ENCODE measurements at places on chromosomes 7 and 10. TPM values are rescaled to one million over a fixed set of nuclear protein-coding genes. Genes with fewer than 3 reads are reported as not detected.

OR2A42 gene
- not detected for total RNA-seq

DNA sequence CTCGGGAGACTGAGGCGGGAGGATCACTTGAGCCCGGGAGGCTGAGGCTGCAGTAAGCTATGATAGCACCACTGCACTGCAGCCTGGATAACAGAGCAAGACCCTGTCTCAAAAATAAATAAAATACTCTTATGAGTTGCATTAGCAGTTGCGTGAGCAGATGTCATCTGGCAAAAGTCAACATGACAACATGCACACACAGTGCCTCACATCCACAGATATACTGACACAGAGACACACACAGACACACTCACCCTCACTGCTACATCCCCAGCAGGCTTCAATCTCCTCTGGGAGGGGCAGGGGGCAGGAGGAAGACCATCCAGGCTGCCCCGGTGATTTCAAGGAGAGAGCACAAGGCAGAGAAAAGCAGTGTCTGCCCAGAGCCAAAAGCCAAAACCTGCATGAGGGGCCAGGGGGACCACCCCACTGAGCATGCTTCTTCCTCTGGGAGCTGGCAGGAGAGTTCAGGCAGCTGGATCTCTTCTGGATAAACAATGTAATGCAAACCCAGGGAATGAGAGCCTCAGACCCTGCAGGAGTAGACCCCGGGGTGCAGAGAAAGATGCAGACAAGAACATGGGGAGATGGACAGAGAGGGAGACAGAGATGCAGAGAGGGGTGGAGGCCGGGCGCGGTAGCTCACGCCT is 9.6 kb upstream of the ELN start:
- no peaks in the 10 kb centered on the region for H3K27me3 ChIP-seq
- H3K4me3 ChIP-seq = no peak overlapping the region
- H3K27ac ChIP-seq = no peak overlapping the region
- H3K4me1 ChIP-seq = peaks cover 18% of the 10 kb centered on the region
- no peaks in the 10 kb centered on the region for H3K36me3 ChIP-seq

PARD3 gene
- 46.3 TPM for total RNA-seq

- no peak for DNase-seq
- no peaks in the 10 kb centered on the region for H3K4me1 ChIP-seq
- no peaks in the 10 kb centered on the region for H3K27me3 ChIP-seq
- no peaks in the 10 kb centered on the region for H3K36me3 ChIP-seq
These were observed 809.6 kb upstream of the LRRN3 start for GRCh38 chr7:110281362-110281761.

GRCh38 chr7:665736-666453 is 60.6 kb upstream of the DNAAF5 start:
- no peak overlapping the region for H3K27ac ChIP-seq
- no peak for DNase-seq
- no peaks in the 10 kb centered on the region for H3K4me1 ChIP-seq

- no peak overlapping the region for H3K4me3 ChIP-seq
- no peak overlapping the region for H3K27ac ChIP-seq
- H3K27me3 ChIP-seq = no peaks in the 10 kb centered on the region
- H3K4me1 ChIP-seq = peaks cover 9% of the 10 kb centered on the region
These were observed 226.2 kb upstream of the DGKB start for GRCh38 chr7:15128716-15129115.

DNA sequence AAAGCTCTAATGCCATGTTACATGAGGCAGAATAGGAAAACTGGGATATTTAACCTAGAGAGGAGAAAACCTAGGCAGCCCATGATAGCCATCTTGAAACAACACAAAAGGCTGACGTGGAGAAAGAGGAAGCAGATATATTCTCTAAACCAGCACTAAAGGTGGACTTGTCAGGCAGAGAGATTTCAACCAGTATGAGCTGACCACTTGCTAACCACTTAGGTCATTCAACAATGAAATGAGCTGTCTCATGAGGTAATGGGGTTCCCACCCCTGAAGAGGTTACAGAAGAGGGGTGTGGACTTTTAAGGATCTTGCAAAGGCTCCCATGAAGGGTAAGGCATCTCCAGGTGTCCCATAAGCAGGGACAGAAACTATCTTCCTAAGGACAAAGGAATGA is 26.8 kb upstream of the EGR2 start:
- no peaks in the 10 kb centered on the region for H3K27me3 ChIP-seq
- no peak for DNase-seq
- H3K4me1 ChIP-seq = no peaks in the 10 kb centered on the region
- no peak overlapping the region for H3K27ac ChIP-seq
- H3K36me3 ChIP-seq = no peaks in the 10 kb centered on the region

DNA sequence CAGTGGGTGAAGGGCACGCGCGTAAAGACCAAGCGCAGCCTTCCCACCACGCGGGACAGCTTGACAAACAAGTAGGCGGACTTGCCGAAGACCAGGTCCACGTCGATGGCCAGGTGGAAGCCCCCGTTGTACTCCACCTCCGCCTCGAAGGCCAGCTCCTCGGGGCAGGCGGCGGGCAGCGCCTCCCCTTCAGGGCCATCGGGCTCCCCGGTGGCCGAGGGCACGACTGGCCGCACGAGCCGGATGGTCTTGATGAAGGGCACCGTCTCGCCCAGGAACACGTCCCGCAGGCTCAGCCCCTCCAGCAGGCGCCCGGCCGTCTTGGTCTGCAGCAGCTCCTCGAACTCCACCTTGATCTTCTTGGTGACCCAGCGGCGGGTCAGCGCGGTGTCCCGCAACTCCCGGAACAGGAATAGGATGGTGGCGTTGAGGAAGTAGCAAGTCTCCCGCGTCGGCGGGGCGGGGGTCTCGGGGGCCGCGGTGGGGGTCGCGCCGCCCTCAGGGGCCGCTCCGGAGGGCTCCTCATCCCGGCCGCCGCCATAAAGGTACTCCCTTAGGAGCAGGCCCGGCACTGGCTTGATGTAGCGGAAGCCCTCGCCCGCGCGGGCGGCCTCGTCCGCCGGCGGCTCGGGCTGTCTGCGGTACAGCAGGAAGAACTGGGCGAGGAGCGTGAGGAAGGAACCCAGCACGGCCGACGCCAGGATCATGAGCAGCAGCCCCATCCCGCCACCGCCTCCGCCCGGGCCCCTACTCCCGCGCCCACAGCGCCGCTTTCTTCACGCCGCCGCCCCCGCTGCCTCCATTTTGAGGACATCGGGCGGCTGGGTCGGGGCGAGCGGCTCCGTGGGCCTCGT is 507 bp downstream of the PDZD8 start:
- H3K36me3 ChIP-seq = no peaks in the 10 kb centered on the region
- H3K27ac ChIP-seq = peak overlapping the region; percentile 73
- peak overlapping the region; percentile 84 for H3K4me3 ChIP-seq

GRCh38 chr7:44051611-44052220 is 7.2 kb downstream of the DBNL start:
- H3K27me3 ChIP-seq = no peaks in the 10 kb centered on the region
- H3K4me3 ChIP-seq = no peak overlapping the region

GRCh38 chr10:55491712-55492111 is 690.7 kb upstream of the PCDH15 start:
- H3K27me3 ChIP-seq = no peaks in the 10 kb centered on the region
- no peak overlapping the region for H3K27ac ChIP-seq
- no peak overlapping the region for H3K4me3 ChIP-seq

DNA sequence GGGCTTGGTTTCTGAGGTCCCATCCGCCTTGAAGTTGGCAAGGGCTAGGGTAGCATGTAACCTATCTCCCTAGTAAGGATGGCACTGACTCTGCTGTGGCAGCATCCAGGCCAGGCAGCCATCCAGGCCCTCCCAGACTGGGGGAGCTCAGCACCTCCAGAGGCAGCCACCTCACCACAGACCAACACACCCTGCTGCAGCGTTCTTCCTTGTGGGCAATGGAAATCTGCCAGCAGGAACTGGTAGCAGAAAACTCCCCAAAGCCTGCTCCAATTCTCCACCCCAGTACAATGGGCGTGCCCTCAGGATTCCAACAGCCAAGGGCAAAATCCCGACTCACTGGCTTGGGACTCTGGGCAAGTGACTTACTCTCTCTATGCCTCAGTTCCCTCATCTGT is 27.5 kb downstream of the DLG5 start:
- no peaks in the 10 kb centered on the region for H3K27me3 ChIP-seq
- H3K36me3 ChIP-seq = no peaks in the 10 kb centered on the region
- peak; percentile 36 for DNase-seq
- peak overlapping the region; percentile 87 for H3K27ac ChIP-seq
- peak overlapping the region; percentile 43 for H3K4me3 ChIP-seq
- peaks cover 35% of the 10 kb centered on the region for H3K4me1 ChIP-seq

PRLHR gene
- total RNA-seq = not detected

DNA sequence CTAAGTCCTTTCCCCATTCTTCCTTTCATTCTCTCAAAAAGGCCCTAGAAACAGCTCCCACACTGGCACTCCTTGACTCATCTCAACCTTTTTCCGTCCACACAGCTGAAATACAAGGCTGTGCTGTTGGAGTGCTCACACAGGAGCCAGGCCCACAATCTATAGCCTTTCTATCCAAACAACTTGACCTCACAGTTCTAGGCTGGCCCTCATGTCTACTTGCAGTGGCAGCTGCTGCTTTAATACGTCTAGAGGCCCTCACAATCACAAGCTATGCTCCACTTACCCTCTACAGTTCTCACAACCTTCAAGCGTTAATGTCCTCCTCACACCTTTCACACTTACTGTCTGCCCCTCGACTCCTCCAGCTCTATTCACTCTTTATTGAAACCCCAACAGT is 12.0 kb upstream of the LRRC61 start:
- H3K27ac ChIP-seq = no peak overlapping the region
- DNase-seq = no peak
- H3K27me3 ChIP-seq = no peaks in the 10 kb centered on the region
- H3K4me3 ChIP-seq = no peak overlapping the region
- peaks cover 9% of the 10 kb centered on the region for H3K4me1 ChIP-seq

DNA sequence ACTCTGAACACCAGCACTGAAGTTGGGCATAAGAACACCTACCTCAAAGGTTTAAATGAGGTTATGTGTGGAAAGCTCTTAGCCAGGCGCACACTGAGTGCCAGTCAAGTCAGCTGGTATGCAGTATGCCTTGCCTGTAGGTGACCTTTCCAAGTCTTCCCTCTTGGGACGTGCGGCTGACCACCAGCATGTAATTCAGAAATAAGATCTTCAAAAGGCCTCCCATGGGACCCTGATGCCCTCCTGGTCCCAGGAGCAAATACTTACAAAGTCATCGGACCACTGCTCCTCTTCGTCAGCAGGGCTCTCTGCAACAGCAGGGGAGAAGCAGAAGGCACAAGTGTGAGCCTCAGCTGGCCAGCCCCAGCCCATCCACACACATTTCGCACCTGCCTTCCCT is 40.8 kb downstream of the BLNK start:
- H3K27ac ChIP-seq = no peak overlapping the region
- H3K36me3 ChIP-seq = no peaks in the 10 kb centered on the region
- H3K4me3 ChIP-seq = no peak overlapping the region

HMX3 gene
- not detected for total RNA-seq

GRCh38 chr10:61760943-61761824 is 98.5 kb downstream of the CABCOCO1 start:
- no peaks in the 10 kb centered on the region for H3K27me3 ChIP-seq
- H3K4me3 ChIP-seq = no peak overlapping the region
- peak overlapping the region; percentile 61 for H3K27ac ChIP-seq
- no peaks in the 10 kb centered on the region for H3K36me3 ChIP-seq
- no peak for DNase-seq

VSTM4 gene
- 0.07 TPM for total RNA-seq

GIMAP5 gene
- total RNA-seq = 0.57 TPM

GHITM gene
- total RNA-seq = 156 TPM

- no peak overlapping the region for H3K4me3 ChIP-seq
- H3K27me3 ChIP-seq = no peaks in the 10 kb centered on the region
- no peak for DNase-seq
- H3K4me1 ChIP-seq = no peaks in the 10 kb centered on the region
- H3K27ac ChIP-seq = no peak overlapping the region
- H3K36me3 ChIP-seq = no peaks in the 10 kb centered on the region
These were observed 7.1 kb downstream of the JAZF1 start for GRCh38 chr7:28173531-28173930.

GRCh38 chr7:18419456-18419855 is 76.1 kb upstream of the HDAC9 start:
- no peaks in the 10 kb centered on the region for H3K36me3 ChIP-seq
- H3K4me3 ChIP-seq = no peak overlapping the region
- no peak for DNase-seq
- no peaks in the 10 kb centered on the region for H3K27me3 ChIP-seq

GRCh38 chr7:102264367-102264891 is 22.2 kb upstream of the SH2B2 start:
- no peak for DNase-seq
- H3K27me3 ChIP-seq = no peaks in the 10 kb centered on the region
- no peaks in the 10 kb centered on the region for H3K36me3 ChIP-seq
- H3K27ac ChIP-seq = no peak overlapping the region

GTF2I gene
- 164 TPM for total RNA-seq

DNA sequence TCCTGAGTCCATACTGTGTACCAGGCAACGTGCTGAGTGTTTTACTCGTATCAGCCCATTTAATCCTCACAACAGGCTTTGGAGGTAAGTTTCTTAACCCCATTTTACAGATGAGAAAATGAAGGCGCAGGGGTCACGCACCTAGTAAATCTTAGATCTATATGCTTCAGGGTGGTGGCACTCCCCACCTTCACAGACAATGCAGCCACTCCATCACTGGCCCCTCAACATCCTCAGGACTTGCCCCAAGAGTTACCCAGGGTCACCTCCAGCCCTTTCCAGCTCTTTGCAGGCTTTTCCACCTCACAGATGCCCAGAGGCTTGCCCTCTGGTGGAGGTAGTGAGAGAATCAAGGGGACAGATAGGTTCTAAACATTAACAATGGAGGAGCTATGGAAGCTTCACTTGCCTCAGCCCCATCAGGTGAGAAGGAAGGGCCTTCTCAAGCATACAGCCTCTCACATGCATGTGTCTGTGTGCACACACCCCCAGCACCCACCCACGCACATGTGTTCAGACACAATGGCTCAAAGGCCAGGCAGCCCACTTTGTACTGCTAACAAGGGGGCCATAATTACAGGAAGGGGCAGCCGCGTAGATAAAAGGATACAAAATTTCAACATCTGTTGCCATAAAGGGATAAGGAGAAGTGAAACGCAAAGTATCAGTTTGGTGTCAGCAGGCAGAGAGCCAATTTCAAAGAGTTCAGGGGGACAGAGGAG is 29.1 kb downstream of the DPCD start:
- no peak overlapping the region for H3K4me3 ChIP-seq
- H3K36me3 ChIP-seq = no peaks in the 10 kb centered on the region
- no peak overlapping the region for H3K27ac ChIP-seq
- DNase-seq = no peak

CALHM1 gene
- total RNA-seq = not detected

GRCh38 chr10:57960406-57960805 is 307.3 kb downstream of the IPMK start:
- no peaks in the 10 kb centered on the region for H3K36me3 ChIP-seq
- no peaks in the 10 kb centered on the region for H3K4me1 ChIP-seq
- DNase-seq = no peak
- no peaks in the 10 kb centered on the region for H3K27me3 ChIP-seq
- no peak overlapping the region for H3K4me3 ChIP-seq

GRCh38 chr7:57384380-57384779 is 65.6 kb upstream of the ZNF716 start:
- DNase-seq = no peak
- H3K4me1 ChIP-seq = no peaks in the 10 kb centered on the region
- H3K36me3 ChIP-seq = no peaks in the 10 kb centered on the region
- H3K27ac ChIP-seq = no peak overlapping the region
- no peaks in the 10 kb centered on the region for H3K27me3 ChIP-seq

GRCh38 chr7:11252011-11252607 is 278.4 kb downstream of the PHF14 start:
- DNase-seq = no peak
- no peaks in the 10 kb centered on the region for H3K4me1 ChIP-seq
- no peak overlapping the region for H3K4me3 ChIP-seq
- peaks cover 10% of the 10 kb centered on the region for H3K27me3 ChIP-seq
- H3K27ac ChIP-seq = no peak overlapping the region

TMEM213 gene
- total RNA-seq = not detected

- H3K27me3 ChIP-seq = no peaks in the 10 kb centered on the region
- DNase-seq = no peak
- H3K27ac ChIP-seq = no peak overlapping the region
These were observed 49.1 kb downstream of the GRB10 start for GRCh38 chr7:50733552-50733951.
